ENCODE measurements at places on chromosomes 5 and 9. TPM values are rescaled to one million over a fixed set of nuclear protein-coding genes. Genes with fewer than 3 reads are reported as not detected.

The SEC24A gene
- total RNA-seq, result 18.5 TPM

The PRRX2 gene
- 0.83 TPM for total RNA-seq

The FBN2 gene
- total RNA-seq, result not detected

The IL5 gene
- not detected for total RNA-seq

The ECSCR gene
- 0.81 TPM for total RNA-seq

The UNC13B gene
- 6.4 TPM for total RNA-seq

The PRSS3 gene
- total RNA-seq, result not detected

The LRRC8A gene
- total RNA-seq, result 13.1 TPM

The SLC6A18 gene
- total RNA-seq, result not detected

The GRIN3A gene
- not detected for total RNA-seq

The NMUR2 gene
- total RNA-seq, result not detected

The OTP gene
- not detected for total RNA-seq

The SLC34A1 gene
- not detected for total RNA-seq

The PPP3R2 gene
- total RNA-seq, result not detected

The TLX3 gene
- not detected for total RNA-seq

The GPX3 gene
- not detected for total RNA-seq

The LPAR1 gene
- not detected for total RNA-seq

The SCGB3A1 gene
- total RNA-seq, result not detected

The CDX1 gene
- not detected for total RNA-seq

The LCN9 gene
- total RNA-seq, result not detected

The HRCT1 gene
- not detected for total RNA-seq

The NTNG2 gene
- 0.76 TPM for total RNA-seq

Measured in activated naive CD4-positive, alpha-beta T cell treated with anti-CD3 and anti-CD28 coated beads for 36 hours (primary cell).